HCT116 (cell line): ENCODE measurements at places on chromosomes 7 and 10.

DNA sequence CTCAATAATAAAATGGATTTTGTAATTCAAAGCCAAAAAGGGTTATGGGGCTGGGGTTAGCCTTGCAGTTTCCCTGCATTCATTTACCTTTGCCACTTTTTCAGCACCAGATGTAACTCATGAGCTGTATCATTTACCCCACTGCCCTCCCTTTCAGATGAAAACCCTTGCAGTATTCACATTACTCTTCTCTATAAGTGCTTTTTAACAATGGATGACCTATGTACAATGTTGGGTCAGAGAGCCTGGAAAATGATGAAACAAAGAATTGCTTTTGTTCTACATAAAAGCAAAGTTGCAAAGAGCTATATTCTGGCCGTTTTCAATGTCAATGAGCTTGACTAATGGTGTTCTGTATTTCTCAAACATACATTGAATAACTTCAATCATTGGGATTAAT, 189.7 kb downstream of the TMEM26 start:
- no peaks in the 10 kb centered on the region for H3K27me3 ChIP-seq
- H3K27ac ChIP-seq: no peak overlapping the region
- H3K36me3 ChIP-seq: no peaks in the 10 kb centered on the region
- DNase-seq: no peak
- no peaks in the 10 kb centered on the region for H3K4me1 ChIP-seq

DNA sequence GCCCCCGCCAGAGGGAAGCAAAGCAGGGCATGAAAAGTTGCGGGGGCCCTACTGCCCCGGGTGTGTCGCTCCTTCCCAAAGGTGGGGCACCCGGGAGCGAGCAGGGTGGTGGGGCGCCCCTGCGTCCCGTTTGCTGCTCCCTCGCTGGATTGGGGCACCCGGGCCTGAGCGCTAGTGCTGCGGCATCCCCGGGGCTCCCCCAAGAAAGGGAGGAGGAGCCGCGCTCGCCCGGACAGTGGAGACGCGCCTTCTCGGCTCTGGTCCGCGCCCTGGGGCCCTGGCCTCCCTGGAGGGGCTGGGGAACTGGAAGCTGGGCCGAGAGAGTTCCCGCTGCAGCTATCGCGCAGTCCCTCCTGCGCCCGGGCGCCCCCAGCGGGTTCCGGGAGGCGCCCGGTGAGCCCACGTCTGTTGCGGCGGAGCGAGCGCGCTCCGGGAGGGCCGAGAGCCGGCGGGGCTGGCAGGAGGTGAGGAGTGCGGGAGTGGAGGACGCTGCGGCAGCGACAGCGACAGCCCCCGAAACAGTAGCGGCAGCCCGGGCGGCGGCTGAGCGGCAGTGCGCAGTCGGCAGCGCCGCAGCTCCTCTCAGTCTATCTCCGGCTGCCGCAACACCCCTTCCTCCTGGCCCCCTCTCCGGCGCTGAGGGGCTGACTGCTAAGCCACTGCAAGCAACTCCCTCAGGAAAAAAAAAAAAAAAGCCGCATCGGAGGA, 504 bp upstream of the BMPER start:
- H3K27ac ChIP-seq: no peak overlapping the region; the same call in 1 of the 2 replicates
- no peak for DNase-seq
- H3K4me3 ChIP-seq: peak overlapping the region; percentile 53
- H3K27me3 ChIP-seq: peaks cover 23% of the 10 kb centered on the region

DNA sequence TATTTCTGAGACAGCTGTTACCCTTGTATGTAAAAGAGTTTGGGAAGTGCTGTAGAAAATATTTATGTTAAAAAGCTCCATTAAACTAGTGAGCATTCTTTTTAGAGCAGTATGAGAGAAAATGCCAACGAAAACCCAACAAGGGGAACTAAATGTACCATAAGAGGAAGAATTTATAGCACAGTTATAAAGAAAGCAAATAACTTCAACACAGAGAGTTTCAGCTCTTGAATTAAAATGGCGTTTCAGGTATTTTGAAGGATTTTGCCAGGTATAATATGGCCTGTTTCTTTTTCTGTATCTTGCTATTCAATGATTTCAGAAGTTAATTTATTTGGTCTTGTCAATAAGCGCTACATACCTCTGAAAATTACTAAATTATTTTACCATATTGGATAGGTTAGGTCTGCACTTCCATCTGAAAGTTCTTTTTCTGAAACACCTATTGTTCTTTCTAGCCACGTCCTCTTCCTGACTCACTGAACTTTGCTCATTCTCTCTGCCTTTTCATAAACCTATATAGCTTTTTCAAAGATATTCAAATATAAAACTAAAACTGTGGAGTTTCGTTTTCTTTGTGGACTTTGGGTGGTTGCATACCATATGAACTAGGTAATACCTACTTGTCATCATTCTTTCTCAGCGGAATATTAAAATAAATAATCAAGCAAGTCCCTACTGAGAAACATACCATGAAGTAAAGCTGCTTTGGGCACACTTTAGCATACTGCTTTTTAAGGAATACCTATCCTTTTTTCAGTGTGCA, 136.1 kb downstream of the SEMA3A start:
- H3K27me3 ChIP-seq: no peaks in the 10 kb centered on the region
- H3K36me3 ChIP-seq: no peaks in the 10 kb centered on the region
- no peak overlapping the region for H3K4me3 ChIP-seq

DNA sequence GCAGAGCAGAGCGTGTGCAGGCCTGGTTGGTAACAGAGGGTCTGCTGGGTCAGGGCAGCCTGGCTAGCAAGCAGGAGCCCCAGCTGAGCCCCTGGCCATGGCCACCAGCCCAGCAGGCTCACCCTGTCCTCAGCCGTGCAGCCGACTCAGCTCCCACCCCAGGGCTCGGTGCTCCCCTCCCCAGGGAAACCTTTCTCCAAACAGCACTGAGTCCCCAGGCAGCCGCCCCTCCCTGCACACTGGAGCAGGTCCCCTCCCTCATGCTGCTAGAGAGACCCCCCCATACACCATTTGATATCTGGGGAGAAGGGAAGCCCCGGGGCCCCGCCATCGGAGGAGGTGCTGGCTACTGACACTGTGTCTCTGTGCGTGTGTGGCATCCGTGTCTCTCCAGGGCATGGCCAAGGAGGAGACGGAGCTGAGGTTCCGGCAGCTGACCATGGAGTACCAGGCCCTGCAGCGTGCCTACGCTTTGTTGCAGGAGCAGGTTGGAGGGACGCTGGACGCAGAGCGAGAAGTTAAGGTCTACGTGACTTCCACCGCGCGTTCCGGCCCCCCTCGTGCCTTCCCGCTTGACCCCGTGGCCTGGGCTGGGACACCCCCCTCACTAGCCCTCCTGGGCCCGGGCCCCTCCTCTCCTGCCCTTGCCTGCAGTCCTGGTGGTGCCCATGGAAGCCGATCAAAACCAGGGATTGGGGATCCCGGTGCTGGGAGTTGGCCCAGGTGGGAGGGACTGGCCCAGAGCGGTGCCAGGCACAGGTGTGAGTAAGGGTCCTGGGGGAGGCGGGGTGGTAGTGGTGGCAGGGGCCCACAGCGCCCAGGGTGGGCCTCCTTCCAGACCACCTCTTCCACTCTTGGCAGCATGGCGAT, 45.0 kb upstream of the DPYSL4 start:
- DNase-seq: no peak
- no peaks in the 10 kb centered on the region for H3K36me3 ChIP-seq
- H3K27me3 ChIP-seq: no peaks in the 10 kb centered on the region
- H3K27ac ChIP-seq: no peak overlapping the region

DNA sequence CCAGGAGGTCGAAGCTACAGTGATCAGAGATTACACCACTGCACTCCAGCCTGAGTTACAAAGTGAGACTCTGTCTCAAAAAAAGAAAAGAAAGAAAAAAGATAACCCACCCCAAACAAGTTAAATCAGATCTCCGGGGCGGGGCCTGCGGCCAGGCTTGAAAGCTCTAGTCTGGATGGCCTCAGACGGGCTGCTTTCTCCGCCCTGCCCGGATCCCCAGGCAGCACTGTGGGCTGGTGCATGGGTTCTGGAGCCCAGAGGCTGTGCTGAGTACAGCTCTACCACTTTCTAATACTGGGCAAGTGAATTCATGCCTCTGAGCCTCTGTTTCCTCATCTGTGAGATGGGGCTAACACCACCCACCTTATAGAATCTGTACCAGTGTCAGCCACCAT, 83.7 kb downstream of the ZMIZ1 start:
- H3K4me1 ChIP-seq: peaks cover 62% of the 10 kb centered on the region
- H3K36me3 ChIP-seq: no peaks in the 10 kb centered on the region
- peak overlapping the region; percentile 94 for H3K27ac ChIP-seq
- no peak for DNase-seq
- H3K27me3 ChIP-seq: no peaks in the 10 kb centered on the region
- peak overlapping the region; percentile 39; the same call in 1 of the 2 replicates for H3K4me3 ChIP-seq

DNA sequence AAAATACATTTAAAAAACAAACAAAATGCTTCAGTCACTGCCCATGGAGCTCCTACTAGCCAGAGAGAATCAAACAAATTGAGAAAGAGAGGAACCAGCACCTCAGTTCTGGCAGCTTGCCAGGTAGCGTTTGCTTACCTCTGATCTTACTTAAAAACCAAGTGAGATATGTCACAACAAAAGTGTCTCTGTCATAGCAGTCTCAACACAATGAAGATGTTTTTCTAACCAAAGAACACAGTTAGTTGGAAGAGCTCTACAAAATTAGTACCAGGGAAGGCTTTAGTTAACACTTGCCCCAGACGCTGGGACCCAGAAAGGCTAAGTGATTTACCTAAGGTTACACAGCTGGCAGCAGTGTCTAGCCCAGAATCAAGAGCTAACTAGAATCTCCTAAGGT, 3.4 kb downstream of the DOCK4 start:
- no peaks in the 10 kb centered on the region for H3K36me3 ChIP-seq
- H3K27me3 ChIP-seq: peaks cover 21% of the 10 kb centered on the region
- H3K4me1 ChIP-seq: peaks cover 22% of the 10 kb centered on the region
- no peak overlapping the region for H3K27ac ChIP-seq

GRCh38 chr10:103723557-103723956, 131.8 kb downstream of the SH3PXD2A start:
- no peak for DNase-seq
- H3K36me3 ChIP-seq: no peaks in the 10 kb centered on the region
- no peak overlapping the region for H3K27ac ChIP-seq
- no peaks in the 10 kb centered on the region for H3K27me3 ChIP-seq

DNA sequence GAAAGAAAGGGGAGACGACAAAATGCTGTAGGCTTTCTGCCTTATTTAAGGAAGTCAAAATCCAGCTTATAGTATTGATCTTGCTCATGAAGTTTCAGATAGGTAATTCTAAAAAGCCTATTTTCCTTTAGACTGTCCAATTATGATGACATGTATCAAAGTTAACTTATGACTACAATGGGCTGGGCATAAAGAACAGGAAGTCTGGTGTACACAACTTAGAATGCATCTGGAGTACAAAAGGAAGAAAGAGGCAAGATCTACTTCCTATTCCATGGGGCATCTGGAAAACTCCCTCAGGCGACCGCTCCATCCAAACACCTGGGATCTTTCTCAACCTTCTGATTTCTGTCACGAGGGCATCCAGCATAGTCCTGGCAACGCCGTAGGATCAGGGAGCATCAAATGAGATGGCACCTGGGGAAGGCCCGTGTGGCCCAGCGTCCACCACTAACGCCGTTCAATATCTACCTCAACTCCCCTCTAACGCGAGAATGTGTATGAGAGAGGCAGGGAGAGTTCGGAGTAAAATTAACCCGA, 512 bp downstream of the FAM24B start:
- H3K36me3 ChIP-seq: no peaks in the 10 kb centered on the region
- peak overlapping the region; percentile 33 for H3K27ac ChIP-seq
- peak overlapping the region; percentile 61 for H3K4me3 ChIP-seq
- peaks cover 6% of the 10 kb centered on the region; the same call in 1 of the 2 replicates for H3K4me1 ChIP-seq

DNA sequence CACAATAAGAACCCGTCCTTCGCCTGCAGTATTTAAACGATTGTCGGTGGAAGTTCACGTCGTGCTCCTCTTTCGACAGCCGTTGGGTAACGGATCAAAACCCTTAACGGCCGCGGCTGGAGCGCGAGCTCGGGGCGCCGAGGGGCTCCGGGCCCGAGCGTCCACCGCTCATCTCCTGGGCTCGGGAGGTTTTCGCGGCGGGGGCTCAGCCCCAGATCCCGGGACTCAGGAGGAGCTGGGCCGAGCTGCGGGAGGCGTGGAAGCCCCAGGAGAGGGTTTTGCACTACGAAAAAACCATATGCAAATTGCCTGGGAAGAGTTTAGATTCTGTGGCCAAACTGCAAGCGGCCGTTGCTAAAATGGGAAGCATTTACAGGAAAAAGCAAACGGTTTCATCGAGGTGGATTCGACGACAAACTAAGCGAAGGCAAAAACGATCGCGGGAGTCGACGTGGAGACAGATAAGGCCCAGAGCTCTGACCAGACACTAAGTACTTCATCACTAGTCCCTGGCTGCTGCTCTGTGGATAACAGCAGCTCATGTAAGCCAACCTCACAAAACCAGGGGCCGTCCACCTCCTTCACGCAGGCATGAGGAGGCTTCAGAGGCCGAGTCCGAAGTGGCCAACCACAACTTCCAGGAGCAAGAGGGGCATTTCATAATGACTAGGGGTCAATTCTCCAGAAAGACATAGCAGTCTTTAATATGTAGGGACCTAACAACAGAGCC, 129.7 kb downstream of the MARCHF5 start:
- H3K27me3 ChIP-seq: no peaks in the 10 kb centered on the region
- H3K4me3 ChIP-seq: no peak overlapping the region
- H3K36me3 ChIP-seq: no peaks in the 10 kb centered on the region
- DNase-seq: no peak
- H3K27ac ChIP-seq: no peak overlapping the region

DNA sequence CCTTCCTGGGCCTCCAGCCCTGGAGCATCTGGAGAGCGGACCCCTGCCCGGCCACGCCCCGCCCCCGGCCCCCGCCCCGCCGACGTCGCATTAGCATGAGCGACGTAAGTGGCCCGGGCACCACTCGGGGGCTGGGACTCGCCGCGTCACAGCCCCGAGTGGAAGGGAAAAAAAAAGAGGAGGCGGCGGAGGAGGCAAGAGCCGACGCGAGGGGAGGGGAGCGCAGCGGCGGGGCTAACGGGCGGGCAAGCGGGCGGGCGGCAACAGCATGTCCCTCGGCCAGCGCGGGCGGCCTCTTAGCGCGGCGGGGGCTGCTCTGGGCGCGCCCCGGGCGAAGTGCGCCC, at the start of gene SLC18A3:
SLC18A3 (plus strand) TSS at position 197 of the 344 bp plus-strand sequence. CDS start 431 bp downstream, outside the sequence.
- peaks cover 3% of the 10 kb centered on the region; the same call in 1 of the 2 replicates for H3K4me1 ChIP-seq
- DNase-seq: no peak
- no peak within 1 kb of the TSS for H3K4me3 ChIP-seq
- no peaks in the 10 kb centered on the region for H3K27me3 ChIP-seq
- no peaks in the 10 kb centered on the region for H3K36me3 ChIP-seq

- H3K4me1 ChIP-seq: peaks cover 24% of the 10 kb centered on the region
- no peaks in the 10 kb centered on the region for H3K27me3 ChIP-seq
- no peak for DNase-seq
- peaks cover 44% of the 10 kb centered on the region for H3K36me3 ChIP-seq
- peak overlapping the region; percentile 85 for H3K4me3 ChIP-seq
- H3K27ac ChIP-seq: peak overlapping the region; percentile 83
Measured at GRCh38 chr10:112446055-112446854, 459 bp downstream of the ZDHHC6 start.
